ENCODE measurements at places on chromosomes 12 and 14.

- DNase-seq = no peak
Measured at GRCh38 chr12:57112492-57113294, 1.5 kb upstream of the STAT6 start.

GRCh38 chr12:13179211-13180074 lies 17.1 kb upstream of the EMP1 start:
- DNase-seq = peak; percentile 82

DNA sequence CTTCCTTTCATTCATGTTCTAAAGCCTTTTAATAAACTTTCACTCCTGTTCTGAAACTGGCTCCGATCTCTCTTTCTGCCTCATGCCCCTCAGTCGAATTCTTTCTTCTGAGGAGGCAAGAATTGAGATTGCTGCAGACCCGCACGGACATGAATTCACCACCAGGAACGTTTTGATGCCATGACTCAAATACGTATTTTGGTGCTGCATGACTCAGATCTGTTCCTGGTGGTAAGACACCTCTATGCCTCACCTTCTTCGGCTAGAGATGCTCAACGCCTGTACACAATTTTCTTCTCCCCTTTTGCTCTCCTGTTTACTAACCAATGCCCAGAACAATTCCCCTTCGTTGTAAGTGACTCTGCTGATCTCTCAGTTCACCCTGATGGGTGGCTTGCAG lies 52.0 kb upstream of the RIMBP2 start:
- DNase-seq = peak; percentile 14

GRCh38 chr14:75067212-75067611 lies 2.2 kb upstream of the ZC2HC1C start:
- no peak for DNase-seq

GRCh38 chr12:51793201-51793600 lies 55.3 kb downstream of the FIGNL2 start:
- no peak for DNase-seq

DNA sequence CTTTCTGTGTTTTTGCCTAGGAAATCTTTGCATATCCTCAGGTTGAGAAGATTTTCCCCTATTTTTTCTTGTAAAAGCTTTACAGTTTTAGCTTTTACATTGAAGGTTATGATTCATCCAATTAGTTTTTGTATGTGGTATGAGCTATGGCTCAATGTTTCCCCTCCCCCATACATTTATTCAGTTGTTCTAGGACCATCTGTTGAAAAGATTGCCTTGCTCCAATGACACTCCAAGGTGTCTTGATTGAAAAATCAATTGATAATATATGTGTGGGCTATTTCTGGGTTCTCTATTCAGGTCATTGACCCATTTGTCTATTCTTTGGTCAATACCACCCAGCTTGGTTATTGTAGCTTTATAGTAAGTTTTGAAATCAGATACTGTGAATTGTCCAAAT lies 42.6 kb downstream of the LRTM2 start:
- DNase-seq = no peak

- no peak for DNase-seq
Measured at GRCh38 chr12:66837311-66837627, 158.4 kb upstream of the GRIP1 start.
